LHCN-M2 (cell line): ENCODE measurements at places on chromosomes 5 and 9. TPM values are rescaled to one million over a fixed set of nuclear protein-coding genes. Genes with fewer than 3 reads are reported as not detected.

C5orf58 gene
- not detected in 2 replicates for total RNA-seq

TGFBI gene
- total RNA-seq: 2,144 and 3,512 TPM in 2 replicates

MXD3 gene
- 43.1 and 87.9 TPM in 2 replicates for total RNA-seq

CNTRL gene
- total RNA-seq: 12.8 and 13.5 TPM in 2 replicates

GRCh38 chr5:8184455-8185063 lies 315.6 kb downstream of the MTRR start:
- peak; percentile 0 for DNase-seq

RFX3 gene
- 2.0 and 2.5 TPM in 2 replicates for total RNA-seq

MEIKIN gene
- not detected in 2 replicates for total RNA-seq
